Posterior vena cava (tissue), 2 donors: ENCODE measurements at places on chromosomes 11 and 22. TPM values are rescaled to one million over a fixed set of nuclear protein-coding genes. Genes with fewer than 3 reads are reported as not detected.

Gene PANX3
- total RNA-seq: not detected

Gene PRG3
- not detected for total RNA-seq

Gene BBOX1
- total RNA-seq: not detected

Gene SLC22A25
- not detected for total RNA-seq

Gene MYOD1
- not detected for total RNA-seq
